ENCODE measurements at places on chromosomes 7 and 10. TPM values are rescaled to one million over a fixed set of nuclear protein-coding genes. Genes with fewer than 3 reads are reported as not detected.

MYPN gene
- 18.6 TPM for total RNA-seq

- peak; percentile 71 for DNase-seq
Measured at GRCh38 chr10:97210543-97210960, 24.8 kb upstream of the SLIT1 start.

- no peak for DNase-seq
Measured at GRCh38 chr10:74967911-74968666, 141.7 kb downstream of the KAT6B start.

LIPF gene
- total RNA-seq: not detected

DNA sequence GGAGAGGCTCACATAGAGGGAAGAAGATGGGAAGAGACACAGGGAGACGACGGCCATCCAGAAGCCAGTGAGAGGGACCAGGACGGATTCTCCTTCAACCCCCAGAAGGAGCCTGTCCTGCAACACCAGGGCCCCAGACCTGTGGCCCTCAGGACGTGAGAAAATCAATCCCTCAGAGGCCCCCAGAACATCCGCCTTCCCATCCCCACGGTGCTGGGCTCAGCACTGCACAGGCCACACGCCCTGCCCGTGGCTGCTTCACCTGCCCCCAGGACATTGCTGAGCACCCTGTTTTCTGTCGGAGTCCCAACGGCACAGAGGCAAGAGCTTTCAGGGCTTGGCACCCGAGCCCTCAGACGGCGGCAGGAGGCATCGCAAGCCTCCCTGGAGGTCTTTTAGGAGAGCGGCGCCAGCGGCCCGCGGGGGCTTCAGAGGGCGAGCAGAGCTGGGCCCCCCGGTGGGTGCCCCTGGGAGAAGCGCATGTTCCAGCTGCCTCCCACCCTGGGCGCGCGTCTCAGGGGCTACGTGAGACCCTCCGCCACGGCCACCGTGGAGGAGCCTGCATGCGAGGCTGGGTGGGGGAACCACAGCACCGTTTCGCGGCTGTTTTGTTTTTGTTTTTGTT is 42.8 kb downstream of the PDGFA start:
- DNase-seq: no peak

DNA sequence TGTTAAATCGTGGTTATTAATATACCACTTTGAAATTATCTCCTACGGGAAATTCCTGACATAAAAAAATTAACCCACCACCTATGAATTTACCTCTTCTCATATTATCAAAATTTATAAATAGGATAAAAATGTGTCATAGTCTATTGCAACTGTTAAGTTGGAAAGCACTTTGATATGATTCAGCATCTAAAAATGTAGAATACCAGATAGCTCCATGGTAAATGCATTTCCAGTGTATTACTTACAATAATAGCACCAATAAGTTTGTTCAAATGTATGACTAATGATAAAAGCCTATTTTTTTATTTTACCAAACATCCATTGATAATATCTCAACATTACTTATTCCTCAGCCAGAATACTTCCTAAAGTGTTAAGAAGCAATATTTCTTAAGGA is 13.6 kb upstream of the KCND2 start:
- DNase-seq: no peak

OR2A7 gene
- total RNA-seq: 0.32 TPM

PTF1A gene
- total RNA-seq: not detected

GRCh38 chr10:45419676-45420025 is 45.6 kb downstream of the ALOX5 start:
- DNase-seq: no peak

DNA sequence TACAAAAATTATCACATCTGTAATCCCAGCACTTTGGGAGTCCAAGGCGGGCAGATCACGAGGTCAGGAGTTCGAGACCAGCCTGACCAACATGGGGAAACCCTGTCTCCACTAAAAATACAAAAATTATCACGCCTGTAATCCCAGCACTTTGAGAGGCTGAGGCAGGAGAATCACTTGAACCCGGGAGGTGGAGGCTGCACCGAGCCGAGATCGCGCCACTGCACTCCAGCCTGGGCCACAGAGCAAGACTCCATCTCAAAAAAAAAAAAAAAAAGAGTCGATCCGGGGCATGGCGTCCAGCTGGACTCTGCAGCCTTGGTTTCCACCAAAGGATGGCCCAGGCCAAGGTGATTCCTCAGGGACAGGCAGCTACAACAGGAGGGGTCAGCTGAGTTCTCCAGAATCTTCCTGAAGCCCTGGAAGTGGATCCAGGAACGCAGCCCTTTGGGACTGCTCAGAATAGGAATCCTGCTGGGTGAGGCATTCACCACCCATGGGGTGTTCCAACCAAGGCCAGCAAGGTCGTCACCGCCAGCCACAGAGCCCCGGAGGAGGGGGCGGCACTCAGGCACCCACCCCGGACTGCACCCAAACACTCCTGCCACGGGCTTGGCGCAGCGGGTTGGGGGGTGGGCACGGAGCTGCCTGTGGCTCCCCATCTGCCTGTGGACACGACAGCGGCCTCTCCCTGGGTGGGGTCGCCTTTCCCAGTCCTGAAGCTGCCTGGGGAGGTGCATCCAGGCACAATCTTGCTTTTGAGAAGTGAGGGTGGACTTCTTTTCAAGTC is 12.0 kb upstream of the UTF1 start:
- no peak for DNase-seq

DNA sequence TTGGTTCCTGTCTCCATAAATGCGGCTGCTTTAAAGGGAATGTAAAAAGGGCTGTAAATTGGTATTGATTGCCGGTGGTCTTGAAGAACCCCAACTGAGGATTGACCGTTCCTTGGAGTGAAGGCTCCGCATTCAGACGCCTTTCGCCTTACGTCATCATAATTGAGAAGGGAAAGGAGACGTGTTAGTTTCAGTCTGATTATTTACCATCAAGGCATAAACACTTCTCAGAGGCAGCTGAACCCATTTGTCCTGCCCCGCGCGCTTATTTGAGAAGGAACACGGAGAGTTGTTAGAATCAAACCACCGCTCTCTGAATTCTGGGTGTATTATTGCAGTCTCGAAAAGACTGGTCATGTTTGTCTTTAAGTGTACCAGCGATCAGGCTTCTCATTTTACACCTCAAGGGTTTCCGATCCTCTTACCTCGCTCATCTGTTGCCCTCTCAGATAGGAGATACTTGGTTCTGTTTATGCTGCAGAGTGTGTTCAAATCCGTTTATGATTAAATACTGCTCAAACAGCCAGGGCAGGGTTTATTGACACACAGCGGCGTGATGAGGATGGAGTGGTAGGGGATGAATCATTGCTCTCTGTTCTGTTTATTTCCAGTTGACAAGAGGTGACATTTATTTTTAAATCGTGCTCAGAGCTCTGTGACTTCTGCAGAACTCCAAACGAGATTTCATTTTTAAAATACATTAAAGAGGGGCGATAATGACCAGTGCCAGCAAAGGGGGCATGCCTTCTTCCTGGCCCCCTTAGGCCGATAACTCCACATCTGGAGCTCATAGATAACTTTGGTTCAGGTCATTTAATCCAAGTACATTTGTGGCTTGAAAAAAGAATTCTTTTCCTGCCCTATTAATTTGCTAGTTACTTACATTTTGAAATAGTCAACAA is 30.4 kb downstream of the FOXK1 start:
- DNase-seq: peak; percentile 74

- DNase-seq: peak; percentile 80
Measured at GRCh38 chr7:80294346-80294745, 159.7 kb downstream of the GNAI1 start.

TFAM gene
- total RNA-seq: 26.3 TPM

GRCh38 chr10:17006631-17007417 is 122.8 kb downstream of the CUBN start:
- DNase-seq: peak; percentile 48

- DNase-seq: no peak
Measured at GRCh38 chr7:47382200-47382599, 199.7 kb downstream of the TNS3 start.

AASS gene
- total RNA-seq: 63.0 TPM

DNA sequence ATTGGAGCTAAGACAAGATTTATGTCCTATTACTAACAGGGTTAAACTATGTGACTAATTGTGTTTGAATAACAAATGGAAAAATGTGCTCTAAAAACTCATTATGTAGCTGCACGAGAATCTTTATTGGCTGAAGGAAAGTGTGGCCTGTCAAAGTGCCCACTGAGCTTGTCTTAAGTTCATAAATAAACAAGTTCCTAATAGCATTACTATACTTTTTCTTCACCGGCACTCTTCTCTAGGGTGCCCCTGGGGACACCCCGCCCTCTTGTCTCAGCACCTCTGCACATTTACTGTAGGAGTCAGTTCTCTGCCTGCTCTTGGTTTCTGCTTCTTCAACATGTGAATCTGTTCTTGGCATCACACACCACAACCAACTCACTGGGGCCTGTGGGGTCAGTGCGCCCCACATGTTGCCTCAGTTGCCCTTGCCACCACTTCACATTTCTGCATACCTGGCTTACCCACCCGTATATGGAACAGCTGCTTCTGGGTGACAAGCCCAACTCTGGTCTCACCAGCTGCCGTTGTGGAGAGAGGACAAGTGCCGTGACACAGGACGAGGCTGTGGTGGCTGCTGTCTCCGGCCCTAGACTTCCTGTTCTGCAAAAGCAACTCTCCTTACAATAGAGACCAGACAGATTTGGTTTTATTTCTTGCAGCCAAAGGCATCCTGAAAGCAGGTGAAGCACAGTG is 96.3 kb upstream of the DDC start:
- no peak for DNase-seq

- DNase-seq: no peak
Measured at GRCh38 chr7:74671602-74672001, 14.1 kb downstream of the GTF2I start.

DNA sequence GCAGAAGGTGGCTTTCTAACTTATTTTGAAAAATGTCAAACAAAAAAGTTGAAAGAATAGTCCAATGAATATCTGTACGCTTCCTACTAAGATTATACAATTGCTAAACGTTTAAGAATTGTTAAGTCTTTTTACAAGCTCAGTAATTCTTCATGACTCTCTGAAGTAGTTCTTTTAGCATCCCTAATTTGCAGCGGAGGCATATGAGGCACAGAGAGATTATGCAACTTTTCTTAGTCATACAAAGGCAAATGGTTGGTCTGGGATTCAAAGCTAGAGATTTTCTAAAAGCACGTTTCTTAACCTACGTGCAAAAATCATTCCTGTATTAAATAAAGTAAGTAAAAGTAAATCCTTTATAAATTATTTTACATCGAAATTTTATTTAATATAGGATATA is 254.2 kb downstream of the MAGI2 start:
- DNase-seq: peak; percentile 39

TMEM213 gene
- total RNA-seq: not detected

DNA sequence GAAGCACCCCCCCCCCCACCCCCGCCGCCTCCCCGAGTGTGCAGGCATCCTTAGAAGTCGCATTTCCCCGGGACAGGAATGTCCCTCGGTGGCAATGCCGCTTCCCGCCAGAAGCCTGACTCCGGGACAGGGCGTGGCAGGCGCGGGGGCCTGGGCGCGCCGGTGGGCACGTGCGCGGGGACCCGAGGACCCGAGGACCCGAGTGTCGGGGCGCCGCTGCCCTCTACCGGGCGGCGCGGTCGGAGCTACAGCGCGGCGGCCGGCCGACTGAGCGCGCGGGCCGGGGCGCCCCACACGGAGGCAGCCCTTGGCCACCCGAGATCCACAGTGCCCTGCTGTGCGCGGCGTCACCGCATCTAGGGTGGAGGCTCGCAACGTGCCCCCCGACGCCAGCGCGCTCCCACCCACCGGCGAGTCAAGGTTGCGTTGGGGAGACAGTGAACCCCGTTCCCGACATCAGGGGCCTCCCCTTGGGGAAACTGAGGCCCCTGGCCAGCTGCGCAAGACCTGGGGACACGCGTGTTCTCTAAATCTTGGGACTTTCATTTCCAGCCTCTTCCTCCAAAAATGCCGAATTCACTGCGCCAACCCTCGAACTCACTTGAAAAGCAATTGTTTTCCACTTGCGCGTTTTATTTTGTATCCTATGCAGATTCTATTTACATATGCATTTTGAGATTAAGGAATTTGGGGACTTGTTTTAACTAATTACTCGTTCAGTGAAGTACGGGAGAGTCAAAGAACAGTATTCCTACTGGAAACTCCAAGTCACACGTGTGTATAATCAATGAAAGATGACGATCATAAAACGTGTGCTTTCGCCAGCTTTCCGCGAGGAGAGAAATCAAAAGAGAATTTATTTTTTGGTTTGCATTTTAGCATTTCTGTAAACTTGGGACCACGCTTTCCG is 3.1 kb upstream of the CUX1 start:
- peak; percentile 63 for DNase-seq

LIPN gene
- total RNA-seq: not detected

ANK3 gene
- 5.8 TPM for total RNA-seq

HHEX gene
- 1.3 TPM for total RNA-seq

- DNase-seq: no peak
Measured at GRCh38 chr10:30364345-30365268, 15.5 kb upstream of the MTPAP start.

CACNA2D1 gene
- 63.8 TPM for total RNA-seq

EVX1 gene
- not detected for total RNA-seq

- no peak for DNase-seq
Measured at GRCh38 chr7:104098890-104099289, 108.9 kb downstream of the ORC5 start.

OR2A1 gene
- total RNA-seq: under 0.01 TPM

FANK1 gene
- 2.9 TPM for total RNA-seq

DNA sequence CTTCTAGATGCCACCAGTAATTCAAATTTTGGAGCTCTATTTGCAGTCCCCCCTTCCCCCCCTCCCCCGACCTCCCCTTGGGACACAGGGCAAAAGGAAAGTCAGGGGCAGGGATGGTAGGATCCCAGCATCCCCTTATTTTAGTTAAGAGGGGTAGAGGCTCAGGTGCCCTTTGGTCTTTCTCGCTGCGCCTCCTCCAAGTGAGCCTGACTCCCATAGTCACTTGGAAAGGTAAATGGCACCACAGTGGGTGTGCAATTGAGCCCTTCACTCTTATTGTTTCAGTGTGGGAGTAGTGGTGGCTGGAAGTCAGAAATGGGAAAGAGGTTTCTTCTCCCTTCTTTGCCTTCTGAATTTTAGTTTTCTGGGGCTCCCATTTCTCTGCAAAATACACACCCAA is 8.2 kb upstream of the FEZF1 start:
- DNase-seq: no peak

DNA sequence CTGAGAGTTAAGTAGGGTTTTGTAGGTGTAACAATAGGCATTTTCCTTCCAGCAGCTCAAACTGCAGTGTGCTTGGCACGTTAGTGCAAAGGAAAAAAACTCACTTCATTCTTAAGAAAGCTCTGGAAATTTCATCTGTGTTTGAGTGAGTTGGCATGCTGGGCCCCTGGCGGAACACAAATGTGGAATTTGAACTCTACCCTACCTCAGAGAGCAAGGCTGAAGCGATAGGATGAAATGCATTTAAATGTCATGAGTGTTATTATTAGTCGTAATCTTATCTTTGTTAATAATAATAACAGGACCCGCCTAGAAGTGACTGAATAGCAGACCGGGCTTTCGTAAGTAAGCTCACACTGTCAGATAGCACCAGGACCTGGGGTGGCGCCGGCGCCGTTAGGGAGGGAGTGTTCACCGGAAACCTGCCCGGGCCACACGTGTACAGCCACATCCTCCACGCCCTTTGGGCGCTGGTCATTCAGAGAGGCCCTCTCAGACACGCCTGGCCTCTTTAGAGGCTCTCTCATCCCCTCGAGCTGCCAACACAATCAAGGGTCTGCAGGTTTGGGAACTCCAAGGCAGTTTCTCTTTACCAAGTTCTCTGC is 63.5 kb downstream of the GRK5 start:
- DNase-seq: peak; percentile 96

GRCh38 chr7:2980401-2981102 is 63.1 kb downstream of the CARD11 start:
- DNase-seq: no peak

GRCh38 chr10:15411010-15411409 is 39.9 kb upstream of the FAM171A1 start:
- DNase-seq: no peak

TMEM229A gene
- total RNA-seq: not detected

TAS2R4 gene
- 1.3 TPM for total RNA-seq

GRCh38 chr7:55641273-55641691 is 69.0 kb upstream of the VOPP1 start:
- DNase-seq: peak; percentile 82

Measured in fibroblast of villous mesenchyme (primary cell).